ENCODE measurements at places on chromosomes 16 and 17. TPM values are rescaled to one million over a fixed set of nuclear protein-coding genes. Genes with fewer than 3 reads are reported as not detected.

- peaks cover 7% of the 10 kb centered on the region for H3K4me1 ChIP-seq
- no peaks in the 10 kb centered on the region for H3K27me3 ChIP-seq
- H3K27ac ChIP-seq: no peak overlapping the region
- no peaks in the 10 kb centered on the region for H3K36me3 ChIP-seq
- no peak for DNase-seq
Measured at GRCh38 chr17:64694207-64694606, 32.1 kb upstream of the SMURF2 start.

DNA sequence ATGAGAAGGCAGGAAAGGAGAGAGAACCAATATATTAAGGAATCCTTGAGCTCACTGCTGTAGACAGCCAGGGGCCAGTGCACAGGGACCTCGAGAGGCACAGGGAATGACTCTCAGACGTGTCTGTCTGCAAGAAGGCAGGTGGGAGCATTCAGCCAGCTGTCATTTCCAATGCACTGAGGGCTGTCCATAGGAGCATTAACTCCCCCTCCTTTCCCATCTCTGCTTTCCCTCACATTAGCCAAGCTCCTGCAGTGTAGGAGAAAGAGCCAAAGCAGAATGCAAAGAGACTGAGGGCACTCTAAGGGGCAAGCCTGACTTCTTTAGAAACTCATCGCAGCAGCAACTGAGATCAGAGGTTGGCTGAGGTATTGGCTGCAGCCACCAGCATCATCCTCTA is 218.3 kb downstream of the CDH13 start:
- H3K36me3 ChIP-seq: no peaks in the 10 kb centered on the region
- H3K27ac ChIP-seq: no peak overlapping the region
- H3K27me3 ChIP-seq: no peaks in the 10 kb centered on the region
- no peak overlapping the region for H3K4me3 ChIP-seq

DNA sequence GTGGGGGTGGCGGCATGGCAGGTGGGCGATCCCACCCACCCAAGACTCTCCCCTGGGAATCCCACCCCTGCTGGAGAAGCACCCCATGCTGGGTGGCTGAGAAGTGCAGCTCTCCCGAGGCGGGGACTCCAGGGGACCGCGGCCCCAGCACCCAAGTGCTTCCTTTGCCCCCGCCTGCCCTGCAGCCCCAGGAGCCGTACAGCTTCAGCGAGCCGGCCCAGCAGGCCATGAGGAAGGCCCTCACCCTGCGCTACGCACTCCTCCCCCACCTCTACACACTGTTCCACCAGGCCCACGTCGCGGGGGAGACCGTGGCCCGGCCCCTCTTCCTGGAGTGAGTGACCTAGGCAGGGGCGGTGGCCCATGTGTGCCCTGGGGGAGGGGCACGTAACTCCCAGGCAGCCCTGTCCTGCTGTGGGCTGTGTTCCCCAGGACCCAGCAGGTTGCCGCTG is 11.7 kb downstream of the GAA start:
- H3K4me3 ChIP-seq: no peak overlapping the region
- no peaks in the 10 kb centered on the region for H3K27me3 ChIP-seq
- H3K36me3 ChIP-seq: peaks cover 64% of the 10 kb centered on the region

DNA sequence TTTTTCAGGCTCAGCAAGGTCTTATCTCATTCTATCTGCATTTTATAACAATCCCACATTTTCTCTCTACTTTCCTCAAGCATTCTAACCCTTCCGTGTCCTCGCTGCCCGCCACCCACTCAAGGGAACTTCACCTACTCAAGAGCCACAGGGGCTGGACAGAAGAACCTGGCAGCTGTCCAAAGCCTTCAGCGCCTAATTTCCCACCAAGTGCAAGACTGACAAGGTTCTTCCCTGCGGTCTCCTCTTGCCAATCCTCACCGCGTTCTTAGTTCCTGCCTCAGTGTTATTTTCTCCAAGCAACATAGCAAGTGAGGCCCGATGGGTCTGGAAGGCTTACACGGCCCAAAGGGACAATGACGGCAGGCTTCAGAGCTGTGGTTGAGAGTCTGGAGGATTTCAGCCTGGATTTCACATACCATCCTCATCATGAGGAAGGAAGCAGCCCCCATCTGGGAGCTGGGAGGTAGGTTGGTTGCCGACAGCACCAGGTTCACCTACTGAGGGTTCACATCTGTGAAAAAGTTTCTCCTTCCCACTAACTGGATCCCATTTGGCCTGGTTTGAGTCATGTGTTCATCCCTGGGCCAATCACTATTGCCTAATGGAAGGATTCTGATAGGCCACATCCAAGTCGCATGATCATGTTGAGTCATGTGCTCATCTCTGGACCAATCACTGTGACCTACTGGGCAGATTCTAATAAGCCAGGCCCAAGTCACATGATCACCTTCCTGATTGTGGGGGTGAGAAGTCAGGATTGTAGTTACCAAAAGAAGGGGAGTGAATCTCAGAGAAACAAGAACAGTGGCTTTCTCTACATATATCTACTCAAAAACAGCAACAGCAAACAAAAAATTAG is 108.2 kb downstream of the N4BP1 start:
- no peak overlapping the region for H3K4me3 ChIP-seq
- no peaks in the 10 kb centered on the region for H3K36me3 ChIP-seq
- peaks cover 54% of the 10 kb centered on the region for H3K4me1 ChIP-seq
- no peak overlapping the region for H3K27ac ChIP-seq

DNA sequence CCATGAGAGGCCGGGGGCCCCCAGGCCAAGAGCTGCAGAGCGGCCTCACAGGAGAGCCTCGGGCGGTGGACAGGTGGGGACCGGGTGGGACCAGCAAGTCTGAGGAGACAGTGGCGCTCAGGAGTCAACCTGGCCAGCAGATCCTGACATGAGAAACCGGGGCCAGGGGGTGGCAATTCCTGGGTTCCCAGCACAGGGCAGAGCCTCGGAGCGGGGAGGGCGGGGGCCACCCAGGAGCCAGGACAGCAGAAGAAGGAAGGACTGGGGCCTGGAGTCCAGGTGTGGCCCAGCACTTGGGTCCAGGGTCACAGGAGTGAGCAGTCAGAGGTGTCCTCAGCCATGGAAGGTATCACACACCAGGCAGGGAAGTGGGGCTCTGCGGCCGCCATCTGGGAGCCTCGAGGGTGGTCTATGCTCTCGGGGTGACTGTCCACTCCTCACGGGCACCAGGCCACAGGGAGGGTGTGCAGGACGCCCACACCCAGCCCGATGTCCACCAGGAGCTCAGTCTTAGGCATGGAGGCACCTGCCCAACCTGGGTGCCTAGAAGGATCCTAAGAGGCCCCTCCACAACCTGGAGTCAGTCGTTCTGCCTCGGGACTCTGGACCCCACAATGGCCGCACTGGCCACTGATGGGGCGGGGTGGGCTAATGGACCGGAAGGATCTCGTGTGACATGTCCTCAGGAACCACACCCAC is 29.1 kb downstream of the PIEZO1 start:
- no peaks in the 10 kb centered on the region for H3K27me3 ChIP-seq
- DNase-seq: no peak
- H3K36me3 ChIP-seq: peaks cover 7% of the 10 kb centered on the region
- no peak overlapping the region for H3K4me3 ChIP-seq
- H3K27ac ChIP-seq: peak overlapping the region; percentile 37

- H3K4me1 ChIP-seq: peaks cover 16% of the 10 kb centered on the region
- peak overlapping the region; percentile 24 for H3K27ac ChIP-seq
- peaks cover 3% of the 10 kb centered on the region for H3K27me3 ChIP-seq
- no peak for DNase-seq
- no peak overlapping the region for H3K4me3 ChIP-seq
- no peaks in the 10 kb centered on the region for H3K36me3 ChIP-seq
Measured at GRCh38 chr17:4506175-4506813, 7.6 kb downstream of the SPNS2 start.

GRCh38 chr17:31111183-31111582 is 16.4 kb downstream of the NF1 start:
- H3K27ac ChIP-seq: no peak overlapping the region
- H3K27me3 ChIP-seq: no peaks in the 10 kb centered on the region
- no peak for DNase-seq
- no peak overlapping the region for H3K4me3 ChIP-seq
- H3K4me1 ChIP-seq: peaks cover 12% of the 10 kb centered on the region
- H3K36me3 ChIP-seq: no peaks in the 10 kb centered on the region

DNA sequence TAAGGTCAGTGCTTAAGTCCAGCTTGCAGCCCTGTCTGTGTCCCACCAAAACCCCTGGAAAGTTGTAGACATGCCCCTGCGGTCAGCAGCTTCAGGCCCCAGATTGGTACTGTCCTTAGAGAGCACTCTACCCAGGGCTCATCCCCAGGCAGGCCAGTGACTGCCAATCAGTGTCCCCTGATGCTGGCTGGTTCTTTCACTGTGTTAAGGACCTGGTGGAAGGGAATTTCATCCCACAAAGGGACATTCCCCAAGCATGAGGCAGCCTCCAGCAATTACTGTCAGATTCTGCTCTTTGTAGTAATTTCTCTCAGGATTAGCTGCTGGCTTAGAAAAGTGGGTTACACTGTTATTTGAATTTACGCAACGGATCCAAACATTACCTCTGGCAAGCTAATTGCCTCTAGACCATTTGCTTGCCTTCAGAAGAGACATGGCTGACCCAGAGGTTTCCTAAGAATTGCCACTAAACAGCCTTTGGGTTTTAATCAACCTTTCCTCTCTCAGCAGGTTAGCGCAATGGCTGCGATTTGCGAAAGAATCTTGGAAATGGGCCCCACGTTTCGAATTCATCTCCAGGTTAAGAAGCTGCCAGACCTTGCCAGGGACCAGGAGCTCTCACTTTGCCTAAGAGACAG is 5.9 kb downstream of the IRX6 start:
- no peak overlapping the region for H3K27ac ChIP-seq
- peaks cover 8% of the 10 kb centered on the region for H3K27me3 ChIP-seq
- DNase-seq: no peak
- no peak overlapping the region for H3K4me3 ChIP-seq
- H3K4me1 ChIP-seq: peaks cover 23% of the 10 kb centered on the region

GRCh38 chr17:72561680-72562079 is 440.9 kb downstream of the SOX9 start:
- H3K4me3 ChIP-seq: no peak overlapping the region
- no peaks in the 10 kb centered on the region for H3K27me3 ChIP-seq
- H3K27ac ChIP-seq: no peak overlapping the region
- H3K4me1 ChIP-seq: no peaks in the 10 kb centered on the region
- no peak for DNase-seq

DNA sequence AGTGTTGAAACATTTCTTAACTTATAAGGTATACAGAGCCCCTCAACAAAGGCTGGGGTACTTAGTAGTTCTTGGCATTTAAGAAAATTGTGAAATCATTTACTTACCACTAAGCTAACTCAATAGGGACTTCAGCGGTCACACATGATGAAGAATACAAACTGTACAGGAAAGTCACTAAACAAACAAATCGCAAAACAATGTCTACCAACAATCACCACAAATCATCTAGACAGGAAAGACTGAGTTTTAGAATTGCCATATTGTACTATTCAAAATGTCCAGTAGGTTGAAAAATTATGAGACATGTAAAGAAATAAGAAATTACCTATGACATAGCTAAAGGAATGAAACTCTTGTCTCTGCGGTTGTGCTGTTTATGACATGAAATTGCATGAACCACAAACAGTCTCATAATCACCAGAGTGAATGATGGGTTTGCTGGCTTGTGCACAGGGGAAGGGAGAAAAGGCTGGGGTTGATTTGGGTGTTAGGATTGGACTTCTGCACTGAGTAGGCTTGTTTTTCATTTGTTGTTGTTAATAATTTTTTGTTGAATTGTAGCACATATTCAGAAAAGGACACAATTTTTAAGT is 441.1 kb upstream of the MON1B start:
- no peaks in the 10 kb centered on the region for H3K27me3 ChIP-seq
- H3K4me1 ChIP-seq: no peaks in the 10 kb centered on the region
- H3K27ac ChIP-seq: no peak overlapping the region
- H3K36me3 ChIP-seq: no peaks in the 10 kb centered on the region

DNA sequence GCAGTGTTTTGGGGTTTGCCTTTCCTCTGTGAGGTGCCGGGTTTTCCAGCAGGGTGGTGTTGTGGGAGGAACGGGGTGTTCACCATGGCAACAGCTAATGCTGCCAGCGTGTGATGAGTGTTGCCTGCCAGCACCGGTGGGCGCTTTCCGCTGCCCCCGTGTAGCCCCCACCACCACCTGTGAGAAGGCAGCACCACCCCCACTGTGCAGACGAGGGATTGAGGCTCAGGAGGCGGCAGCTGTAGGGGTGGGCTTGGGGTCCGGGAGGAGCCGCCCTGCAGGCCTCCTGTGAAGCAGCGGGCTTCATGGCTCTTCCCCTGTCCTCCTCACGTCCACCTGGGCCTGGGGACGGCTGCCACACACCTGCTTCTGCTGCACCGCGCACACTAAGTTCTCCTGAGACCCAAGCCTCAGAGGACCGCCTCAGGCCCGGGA is 5.2 kb downstream of the RAB40C start:
- no peak for DNase-seq
- no peak overlapping the region for H3K4me3 ChIP-seq
- peaks cover 31% of the 10 kb centered on the region for H3K36me3 ChIP-seq
- H3K4me1 ChIP-seq: peaks cover 11% of the 10 kb centered on the region
- no peak overlapping the region for H3K27ac ChIP-seq

Gene NPIPB13
- total RNA-seq: 0.98 TPM

Gene CORO1A
- total RNA-seq: 33.5 TPM

Gene TAC4
- not detected for total RNA-seq

Gene SLC2A4
- 144 TPM for total RNA-seq

Gene SDR42E2
- total RNA-seq: not detected

Gene PIRT
- 3.5 TPM for total RNA-seq
